Trophoblast cell (in vitro differentiated cells and primary cell): ENCODE measurements at places on chromosomes 4 and X.
A peak's percentile ranks its signal among the peaks of the same experiment; 100 is the strongest.

DNA sequence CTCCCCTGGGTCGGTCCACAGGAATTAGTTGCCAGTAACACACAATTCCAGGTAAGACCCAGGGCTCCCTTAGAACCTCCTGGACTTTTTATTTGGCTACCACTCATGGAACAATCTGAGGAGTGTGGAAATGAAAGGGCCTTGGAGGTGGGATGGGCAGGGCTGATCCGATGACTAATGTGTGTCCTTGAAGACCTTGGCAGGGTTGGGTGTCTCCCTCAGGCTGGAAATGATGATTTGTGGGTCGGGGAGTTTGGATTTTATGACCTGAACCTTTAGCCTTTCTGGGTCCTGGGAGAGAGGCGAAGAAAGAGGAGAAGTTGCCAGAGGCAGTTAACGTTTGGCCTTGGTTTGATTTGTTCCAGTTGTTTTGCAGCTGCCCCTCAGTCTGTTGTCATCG lies 425.0 kb downstream of the MID1IP1 start:
- no peak for DNase-seq

- DNase-seq: no peak
Measured at GRCh38 chr4:2714061-2714770, 41.9 kb downstream of the TNIP2 start.

DNA sequence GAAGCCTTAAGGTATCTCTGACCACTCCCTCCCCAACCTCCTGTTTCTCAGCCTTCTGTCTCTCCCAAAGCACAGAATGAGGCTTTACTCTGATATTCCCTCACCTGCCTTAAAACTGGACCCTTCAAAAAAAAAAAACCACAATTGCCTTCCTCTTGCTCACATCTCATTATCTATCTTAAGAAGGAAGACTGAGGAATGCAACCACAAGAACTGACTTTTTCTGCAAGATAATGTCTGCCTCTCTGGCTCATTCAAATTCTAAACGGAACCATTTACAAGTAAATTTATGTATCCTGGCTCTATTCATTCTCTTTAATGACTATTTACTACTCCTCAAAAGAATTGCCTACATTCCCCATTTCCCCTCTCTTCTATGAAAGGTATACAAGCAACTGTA lies 545.5 kb upstream of the HTR2C start:
- DNase-seq: no peak

GRCh38 chr4:138241281-138242075 lies 671 bp downstream of the SLC7A11 start:
- DNase-seq: no peak

GRCh38 chr4:80184825-80185756 lies 12.2 kb upstream of the PRDM8 start:
- DNase-seq: no peak

DNA sequence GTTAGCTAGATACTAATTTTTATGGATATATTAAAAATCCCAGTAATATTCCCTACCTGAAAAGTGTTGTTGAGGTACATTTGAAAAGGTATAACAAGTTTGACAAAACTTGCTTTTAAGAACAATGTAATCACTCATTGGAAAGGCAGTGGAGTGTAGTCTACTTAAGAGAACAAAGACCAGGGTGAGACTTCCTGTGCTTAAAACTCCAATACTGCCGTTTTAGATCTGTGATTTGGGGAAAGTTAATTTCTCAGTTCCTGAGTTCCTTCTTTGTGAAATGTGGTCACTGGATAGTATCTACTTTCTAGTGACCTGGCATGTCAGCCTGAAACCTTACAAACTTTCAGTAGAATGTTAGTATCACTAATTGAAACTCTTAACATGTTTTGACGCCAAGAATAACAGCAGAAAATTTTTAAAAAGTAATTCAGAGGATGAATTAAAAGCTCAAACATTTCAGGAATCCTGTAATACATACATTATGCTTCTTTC lies 56.8 kb downstream of the PCDH7 start:
- no peak for DNase-seq

GRCh38 chrX:32673193-32673592 lies 538.2 kb downstream of the DMD start:
- no peak for DNase-seq

- DNase-seq: no peak
Measured at GRCh38 chrX:20181598-20182329, 40.1 kb upstream of the EIF1AX start.

DNA sequence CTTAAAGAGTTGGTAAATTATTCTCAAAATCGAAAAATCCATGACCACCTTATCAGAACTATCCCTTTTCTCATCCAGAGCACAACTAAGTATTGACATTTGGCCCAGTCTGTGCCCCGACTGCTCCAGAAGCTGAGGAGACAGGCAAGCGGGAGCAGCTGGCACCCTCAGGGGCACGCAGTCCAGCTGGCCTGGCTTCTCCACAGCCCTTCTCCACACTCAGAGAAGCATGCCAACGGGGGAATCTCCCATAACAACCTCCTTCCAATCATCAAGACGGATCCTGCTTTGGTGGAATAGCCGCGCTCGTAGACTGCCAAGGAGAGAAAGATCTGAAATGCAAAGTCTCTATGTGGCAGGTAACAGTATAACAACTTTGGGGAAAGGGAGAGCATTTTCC lies 85.4 kb downstream of the AFAP1 start:
- DNase-seq: no peak

DNA sequence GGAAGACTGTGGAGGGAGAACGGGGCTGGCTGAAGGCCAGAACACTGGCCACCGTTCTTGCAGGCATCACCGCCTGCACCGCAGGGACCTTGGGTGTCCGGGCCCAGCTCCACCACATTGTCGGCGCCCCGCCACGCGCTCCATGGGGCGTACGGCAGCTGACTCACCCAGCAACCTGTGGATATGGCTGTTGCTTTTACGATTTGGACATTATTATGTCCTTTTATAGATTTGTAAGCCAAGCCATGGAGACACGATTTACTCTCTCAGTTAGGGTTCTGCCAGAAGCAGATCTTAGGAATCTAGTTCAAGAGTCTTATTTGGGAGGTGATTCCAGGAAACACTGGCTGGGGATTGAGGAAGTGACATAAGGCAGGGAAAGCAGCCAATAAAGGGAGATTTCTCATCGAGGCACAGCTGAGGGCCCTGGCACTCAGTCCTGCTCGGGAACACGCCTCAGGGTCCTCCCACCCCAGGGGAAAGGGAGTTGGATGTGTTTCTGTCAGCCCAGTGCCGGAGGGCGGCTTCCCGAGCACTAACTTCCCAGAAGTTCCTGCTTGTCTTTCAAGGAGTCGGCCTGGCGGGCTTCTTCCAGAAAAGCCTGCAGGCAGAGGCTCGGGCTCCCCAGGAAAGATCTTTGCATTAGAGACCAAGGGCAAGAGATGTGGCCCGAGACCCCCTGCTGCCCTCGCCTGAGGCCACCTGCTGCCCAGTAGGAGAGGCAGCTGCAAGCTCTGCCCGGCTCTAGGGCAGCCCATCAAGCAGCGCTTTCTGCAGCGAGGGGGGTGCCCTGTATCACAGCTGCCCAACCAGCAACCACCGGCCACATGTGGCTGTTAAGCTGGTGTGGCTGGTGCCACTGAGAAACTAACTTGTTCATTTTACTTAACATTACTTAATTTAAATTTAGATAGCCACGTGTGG lies 52.9 kb downstream of the CRMP1 start:
- no peak for DNase-seq

DNA sequence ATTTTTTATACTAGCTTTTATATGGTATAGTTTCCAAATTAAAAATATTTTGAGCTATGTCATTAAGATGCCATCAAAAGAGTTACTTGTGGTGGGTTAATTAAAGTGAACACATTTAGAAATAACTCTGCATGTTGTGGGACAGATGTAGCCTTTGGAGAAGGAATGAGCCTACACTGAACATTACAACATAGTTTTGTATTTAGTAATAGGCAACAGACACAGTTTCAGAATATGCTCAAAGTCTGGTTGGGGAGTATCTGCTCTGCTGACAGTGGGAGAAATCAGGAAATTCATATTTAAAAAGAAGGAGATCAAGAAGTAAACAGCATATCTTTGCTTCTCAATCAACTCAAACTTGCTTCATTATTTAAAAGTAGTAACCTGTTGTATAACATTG lies 23.7 kb downstream of the EMCN start:
- no peak for DNase-seq

DNA sequence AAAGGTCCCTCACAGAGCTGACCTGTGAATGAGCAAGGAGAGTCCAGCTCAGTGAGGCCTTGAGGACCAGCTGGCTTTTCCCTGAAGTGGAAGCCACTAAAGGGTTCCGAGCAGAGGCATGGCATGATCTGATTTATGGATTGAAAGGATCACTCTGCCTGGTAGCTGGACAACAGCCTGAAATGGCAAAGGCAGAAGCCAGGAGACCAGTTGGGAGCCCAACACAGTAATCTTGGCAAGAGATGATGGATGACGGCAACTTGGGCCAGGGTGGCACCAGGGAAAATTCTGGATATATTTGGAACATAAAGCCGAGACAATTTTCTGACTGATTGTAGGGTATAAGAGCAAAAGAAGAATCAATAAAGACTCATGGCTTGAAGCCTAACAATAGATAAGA lies 69.3 kb upstream of the STIM2 start:
- no peak for DNase-seq

GRCh38 chr4:63757929-63758328 lies 651.3 kb downstream of the TECRL start:
- no peak for DNase-seq

- DNase-seq: peak; percentile 72
Measured at GRCh38 chr4:37157476-37158167, 86.9 kb upstream of the NWD2 start.

GRCh38 chr4:69708211-69708610 lies 52.2 kb downstream of the SULT1B1 start:
- peak; percentile 61 for DNase-seq

- DNase-seq: peak; percentile 24
Measured at GRCh38 chr4:125736057-125736456, 421.3 kb downstream of the FAT4 start.

DNA sequence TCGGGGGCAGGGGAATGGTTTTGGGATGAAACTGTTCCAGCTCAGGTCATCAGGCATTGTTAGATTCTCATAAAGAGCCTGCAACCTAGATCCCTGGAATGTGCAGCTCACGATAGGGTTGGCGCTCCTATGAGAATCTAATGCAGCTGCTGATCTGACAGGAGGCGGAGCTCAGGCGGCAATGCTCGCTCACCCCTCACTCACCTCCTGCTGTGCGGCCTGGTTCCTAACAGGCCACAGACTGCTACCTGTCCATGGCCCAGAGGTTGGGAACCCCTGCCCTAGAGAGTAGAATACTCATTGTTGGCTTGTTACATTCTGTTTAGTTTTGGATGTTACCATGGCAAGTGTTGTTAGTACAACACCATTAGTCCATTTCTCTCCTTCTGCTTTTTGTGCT lies 40.8 kb upstream of the STX18 start:
- DNase-seq: no peak

- DNase-seq: peak; percentile 15
Measured at GRCh38 chr4:87657525-87657924, 7.4 kb downstream of the DMP1 start.

- DNase-seq: peak; percentile 64
Measured at GRCh38 chrX:97747346-97747745, 863.6 kb downstream of the RPA4 start.

GRCh38 chr4:89837385-89837992 lies 528 bp upstream of the SNCA start:
- peak; percentile 29 for DNase-seq

DNA sequence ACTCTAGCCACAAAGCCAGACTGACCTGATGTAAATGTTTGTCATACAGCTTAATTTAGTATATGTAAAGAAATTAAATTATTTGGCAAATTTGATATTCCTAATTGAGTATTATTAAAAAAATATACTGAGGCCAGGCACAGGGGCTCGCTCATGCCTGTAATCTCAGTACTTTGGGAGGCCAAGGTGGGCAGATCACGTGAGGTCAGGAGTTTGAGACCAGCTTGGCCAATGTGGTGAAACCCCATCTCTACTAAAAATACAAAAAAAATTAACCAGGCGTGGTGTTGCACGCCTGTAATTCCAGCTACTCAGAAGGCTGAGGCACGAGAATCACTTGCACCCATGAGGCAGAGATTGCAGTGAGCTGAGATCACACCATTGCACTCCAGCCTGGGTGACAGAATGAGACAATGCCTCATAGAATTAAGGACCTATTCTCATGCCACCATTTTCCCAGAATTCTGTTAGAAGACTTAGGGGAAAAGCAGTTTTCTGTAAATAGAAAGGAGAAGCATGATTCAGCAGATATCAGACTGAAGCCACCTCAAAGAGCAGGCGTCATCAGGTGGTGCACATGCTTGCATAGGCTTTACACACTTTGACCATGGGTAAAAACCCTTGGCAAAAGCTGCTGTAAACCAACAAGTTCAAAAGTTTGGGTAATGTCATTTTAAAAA lies 6.1 kb downstream of the UBQLN2 start:
- no peak for DNase-seq
